Stimulated activated naive CD8-positive, alpha-beta T cell treated with anti-CD3 and anti-CD28 coated beads, Interleukin-15, Interleukin-2, amounts not matched to agents 100 U/mL and 50 U/mL, for 24 hours (primary cell): ENCODE measurements at places on chromosomes 2 and 18.
A peak's percentile ranks its signal among the peaks of the same experiment; 100 is the strongest.

GRCh38 chr18:6994771-6995430 is 122.7 kb downstream of the LAMA1 start:
- DNase-seq: no peak

DNA sequence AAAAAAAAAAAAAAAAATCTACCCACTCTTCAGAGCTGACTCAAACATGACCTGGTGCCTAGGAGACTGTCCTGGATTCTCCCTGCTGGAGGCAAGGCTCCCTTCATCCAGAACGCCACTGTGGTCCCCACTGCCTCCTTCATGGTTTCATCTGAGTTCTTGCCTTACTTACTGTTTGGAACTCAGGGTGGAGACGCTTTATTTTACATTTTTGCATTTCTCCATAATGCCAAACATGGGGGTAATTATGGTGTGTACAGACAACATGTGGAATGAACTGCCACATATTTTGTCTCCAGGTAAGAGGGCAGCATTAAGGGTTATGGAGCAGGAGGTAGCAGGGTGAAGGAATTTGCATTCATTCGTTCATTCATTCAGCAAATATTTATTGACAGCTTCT is 154.0 kb upstream of the MSH6 start:
- DNase-seq: no peak

DNA sequence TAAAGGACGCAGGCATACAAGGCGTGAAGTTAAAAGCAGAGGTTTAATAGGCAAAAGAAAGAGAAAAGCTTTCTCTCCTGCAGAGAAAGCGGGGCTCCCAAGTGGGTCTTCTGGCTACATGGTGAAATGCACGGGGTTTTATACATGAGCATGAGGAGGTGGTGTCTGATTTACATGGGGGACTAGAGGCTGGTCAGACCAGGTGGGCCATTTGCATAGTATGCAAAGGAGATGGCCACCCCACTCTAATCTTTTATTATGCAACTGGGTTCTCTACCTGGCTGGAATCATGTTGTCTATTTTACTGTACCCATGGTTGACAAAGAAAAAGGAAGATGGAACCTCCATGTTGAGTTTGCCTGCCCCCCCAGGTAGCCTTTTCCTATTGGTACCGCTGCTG is 356.2 kb downstream of the KCNJ3 start:
- no peak for DNase-seq

- DNase-seq: no peak
These were observed 1245.1 kb upstream of the LRRTM1 start for GRCh38 chr2:81549646-81550045.

- DNase-seq: no peak
These were observed 16.9 kb downstream of the HNMT start for GRCh38 chr2:137981112-137981656.

DNA sequence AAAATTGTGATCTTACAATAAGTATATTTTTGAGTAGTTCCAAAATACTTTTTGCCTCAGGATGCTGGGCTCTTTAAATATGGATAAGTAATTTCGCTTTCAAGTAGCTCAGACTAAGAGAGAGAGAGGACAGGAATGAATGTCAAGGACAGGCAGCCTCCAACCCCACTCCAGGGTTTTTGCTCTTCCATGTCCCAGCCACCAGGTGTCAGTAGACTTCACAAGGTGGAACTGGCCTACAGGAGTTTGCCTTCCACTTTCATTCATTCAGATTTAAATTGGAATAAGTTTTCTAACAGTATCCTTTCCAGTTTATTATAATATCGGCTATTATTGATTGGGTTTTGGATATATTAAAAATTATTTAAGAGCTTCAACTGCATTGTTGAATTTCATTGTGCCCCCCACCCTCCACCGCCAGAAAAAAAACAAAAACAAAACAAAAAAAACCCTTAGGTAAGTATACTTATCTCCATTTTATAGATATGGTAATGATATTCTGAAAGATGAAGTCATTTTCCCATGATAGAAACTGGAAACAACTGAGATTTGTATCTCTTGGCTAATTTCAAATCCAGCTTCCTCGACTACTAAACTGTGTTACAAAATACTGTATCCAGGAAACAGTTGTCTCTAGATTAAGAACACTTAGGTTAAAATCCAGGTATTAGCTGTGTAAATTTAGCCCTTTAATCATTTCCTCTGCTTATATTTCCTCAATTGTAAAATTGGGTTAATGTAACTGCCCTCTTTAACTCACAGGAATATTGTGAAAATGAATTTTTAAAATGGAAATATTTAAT is 793.1 kb downstream of the ERBB4 start:
- DNase-seq: peak; percentile 7

DNA sequence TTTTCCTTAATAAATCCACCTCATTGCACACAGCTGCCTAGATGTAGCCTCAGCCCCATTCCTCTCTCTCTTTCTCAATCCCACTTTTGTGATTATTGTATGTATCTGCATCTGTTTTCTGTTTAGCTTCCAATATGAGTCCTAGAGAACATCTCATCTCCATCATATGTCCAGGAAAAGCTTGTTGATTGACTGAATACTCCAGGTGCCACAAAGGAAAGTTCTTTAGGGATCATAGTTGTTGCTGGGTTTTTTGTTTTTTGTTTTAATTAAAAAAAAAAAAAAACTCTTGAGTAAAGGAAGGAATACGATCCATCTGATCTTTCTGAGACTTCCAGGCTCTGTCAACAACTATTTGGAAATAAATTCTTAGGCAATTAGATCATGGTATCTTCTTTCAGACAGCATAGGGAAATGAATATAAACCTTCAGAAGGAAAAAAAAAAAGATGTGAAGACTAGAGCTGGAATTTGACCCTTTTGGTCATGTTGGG is 42.5 kb downstream of the KIAA2012 start:
- DNase-seq: no peak
